T-helper 17 cell (primary cell): ENCODE measurements at places on chromosomes 4 and X. TPM values are rescaled to one million over a fixed set of nuclear protein-coding genes. Genes with fewer than 3 reads are reported as not detected.

The FATE1 gene
- total RNA-seq: not detected

GRCh38 chr4:7132730-7133582, 59.4 kb upstream of the SORCS2 start:
- no peak for DNase-seq
- no peak overlapping the region for H3K27ac ChIP-seq
- H3K4me3 ChIP-seq: no peak overlapping the region
- no peaks in the 10 kb centered on the region for H3K27me3 ChIP-seq

- H3K36me3 ChIP-seq: no peaks in the 10 kb centered on the region
- DNase-seq: no peak
- H3K27me3 ChIP-seq: no peaks in the 10 kb centered on the region
- H3K4me3 ChIP-seq: no peak overlapping the region
- H3K27ac ChIP-seq: no peak overlapping the region
These were observed 227.0 kb upstream of the PRPS2 start for GRCh38 chrX:12564221-12564620.

The ADH1A gene
- total RNA-seq: not detected

DNA sequence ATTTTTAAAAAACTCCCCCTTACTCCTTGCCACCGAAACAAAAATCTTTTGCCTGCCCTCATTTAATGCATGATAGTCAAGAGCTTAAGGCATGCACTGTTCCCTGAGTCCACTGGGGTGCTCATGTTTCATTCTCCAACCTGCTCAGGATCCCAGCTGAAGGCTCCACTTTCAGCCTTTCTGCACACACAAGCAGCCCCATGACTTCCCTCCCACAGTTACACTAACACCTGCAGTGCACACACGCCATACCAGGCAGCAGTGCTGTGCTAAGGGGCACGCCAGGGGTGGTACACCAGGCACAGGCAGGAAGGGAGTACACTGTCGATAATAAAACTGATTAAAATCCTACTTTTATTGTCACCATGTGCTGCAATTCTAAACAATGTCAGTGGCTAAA, 385.2 kb downstream of the BMPR1B start:
- no peak for DNase-seq
- peaks cover 3% of the 10 kb centered on the region for H3K4me1 ChIP-seq
- no peak overlapping the region for H3K27ac ChIP-seq
- H3K36me3 ChIP-seq: peaks cover 4% of the 10 kb centered on the region
- H3K4me3 ChIP-seq: no peak overlapping the region

DNA sequence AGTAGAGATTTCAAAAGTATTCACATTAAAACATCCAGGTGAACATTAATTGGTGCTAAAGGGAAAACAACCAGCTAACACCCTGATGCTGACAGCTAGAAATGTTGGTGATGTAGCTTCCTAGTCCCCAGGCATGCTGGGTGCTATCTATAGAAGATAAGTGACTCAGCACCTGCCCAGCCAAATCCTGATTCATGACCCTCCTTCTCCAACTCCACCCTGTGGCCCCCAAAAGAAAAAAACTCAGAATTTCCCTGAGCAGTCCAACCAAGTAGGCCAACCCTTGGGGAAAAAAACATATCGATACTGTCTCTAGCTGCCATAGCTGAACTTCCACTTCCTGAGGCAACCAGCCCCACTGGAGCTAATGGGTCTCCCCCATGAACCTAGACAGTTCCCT, 197.6 kb upstream of the KLF3 start:
- peaks cover 14% of the 10 kb centered on the region for H3K4me1 ChIP-seq
- no peaks in the 10 kb centered on the region for H3K27me3 ChIP-seq
- H3K4me3 ChIP-seq: no peak overlapping the region

The EMCN gene
- not detected for total RNA-seq

The FABP2 gene
- not detected for total RNA-seq

- no peak overlapping the region for H3K27ac ChIP-seq
- no peaks in the 10 kb centered on the region for H3K36me3 ChIP-seq
- peak overlapping the region; percentile 52 for H3K4me3 ChIP-seq
- peaks cover 18% of the 10 kb centered on the region for H3K4me1 ChIP-seq
- no peak for DNase-seq
These were observed 101.3 kb downstream of the TBL1X start for GRCh38 chrX:9566150-9566621.

The SYNPO2 gene
- total RNA-seq: 0.72 TPM

DNA sequence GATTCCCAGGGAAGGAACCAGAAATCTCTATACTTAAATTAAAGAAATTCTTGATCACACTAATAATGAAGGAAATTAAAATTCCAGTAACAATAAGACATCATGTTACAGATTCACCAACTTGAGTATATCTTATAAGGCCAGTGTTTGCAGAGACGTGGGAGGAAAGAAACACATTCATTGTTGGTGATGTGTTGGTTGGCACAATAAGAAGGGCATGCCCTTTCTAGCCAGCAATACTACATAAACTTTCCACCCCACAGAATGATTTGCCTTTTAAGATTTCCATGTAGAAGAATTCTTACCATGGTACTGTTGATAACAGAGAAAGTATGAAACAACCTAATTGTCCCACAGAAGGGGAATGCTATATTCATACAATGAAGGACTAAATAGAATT, 581.5 kb downstream of the STIM2 start:
- no peaks in the 10 kb centered on the region for H3K4me1 ChIP-seq
- no peak for DNase-seq
- H3K36me3 ChIP-seq: no peaks in the 10 kb centered on the region
- no peak overlapping the region for H3K4me3 ChIP-seq

DNA sequence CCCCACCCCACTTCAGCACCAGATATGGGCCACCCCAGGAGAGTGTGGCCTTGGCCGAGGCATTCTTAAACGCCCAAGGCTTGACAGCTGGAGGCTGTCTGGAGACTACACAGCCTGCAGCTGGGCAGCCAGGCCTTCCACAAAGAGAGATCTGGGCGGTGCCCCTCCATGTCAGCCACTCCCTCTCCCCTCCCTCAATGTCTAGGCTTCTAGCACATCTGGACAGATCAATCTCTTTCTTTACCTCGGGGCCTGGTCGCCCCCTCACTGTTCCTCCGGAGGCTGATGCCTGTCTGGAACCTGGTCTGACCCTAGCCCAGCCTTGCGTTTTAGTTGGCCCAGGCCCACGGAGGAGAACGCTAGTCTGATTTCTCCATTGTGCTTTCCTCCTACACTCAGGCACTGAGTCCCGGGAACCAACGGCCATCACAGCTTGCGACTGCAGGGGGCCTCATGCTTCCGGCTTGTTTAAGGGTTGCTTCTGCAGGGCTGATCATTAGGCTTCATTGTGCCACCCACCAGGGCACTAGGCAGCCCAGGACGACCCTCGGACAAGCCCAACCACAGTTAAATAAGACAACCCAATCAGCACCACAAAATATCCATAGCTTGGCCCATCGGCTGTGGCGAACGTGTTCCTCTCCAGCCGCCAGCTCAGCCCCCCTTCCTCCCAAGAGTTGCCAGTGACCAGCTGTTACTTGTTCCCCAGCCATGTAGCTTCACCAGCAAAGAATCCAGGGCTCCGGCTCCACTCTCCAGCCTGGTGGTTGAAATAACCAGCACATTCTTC, 200.6 kb downstream of the BCOR start:
- no peak overlapping the region for H3K4me3 ChIP-seq
- no peaks in the 10 kb centered on the region for H3K36me3 ChIP-seq
- H3K27ac ChIP-seq: no peak overlapping the region
- peaks cover 3% of the 10 kb centered on the region for H3K4me1 ChIP-seq
- DNase-seq: no peak
- H3K27me3 ChIP-seq: peaks cover 6% of the 10 kb centered on the region

- no peak overlapping the region for H3K27ac ChIP-seq
- no peaks in the 10 kb centered on the region for H3K27me3 ChIP-seq
- no peak for DNase-seq
- no peaks in the 10 kb centered on the region for H3K4me1 ChIP-seq
These were observed 586.6 kb downstream of the RAPGEF2 start for GRCh38 chr4:159689526-159689925.

DNA sequence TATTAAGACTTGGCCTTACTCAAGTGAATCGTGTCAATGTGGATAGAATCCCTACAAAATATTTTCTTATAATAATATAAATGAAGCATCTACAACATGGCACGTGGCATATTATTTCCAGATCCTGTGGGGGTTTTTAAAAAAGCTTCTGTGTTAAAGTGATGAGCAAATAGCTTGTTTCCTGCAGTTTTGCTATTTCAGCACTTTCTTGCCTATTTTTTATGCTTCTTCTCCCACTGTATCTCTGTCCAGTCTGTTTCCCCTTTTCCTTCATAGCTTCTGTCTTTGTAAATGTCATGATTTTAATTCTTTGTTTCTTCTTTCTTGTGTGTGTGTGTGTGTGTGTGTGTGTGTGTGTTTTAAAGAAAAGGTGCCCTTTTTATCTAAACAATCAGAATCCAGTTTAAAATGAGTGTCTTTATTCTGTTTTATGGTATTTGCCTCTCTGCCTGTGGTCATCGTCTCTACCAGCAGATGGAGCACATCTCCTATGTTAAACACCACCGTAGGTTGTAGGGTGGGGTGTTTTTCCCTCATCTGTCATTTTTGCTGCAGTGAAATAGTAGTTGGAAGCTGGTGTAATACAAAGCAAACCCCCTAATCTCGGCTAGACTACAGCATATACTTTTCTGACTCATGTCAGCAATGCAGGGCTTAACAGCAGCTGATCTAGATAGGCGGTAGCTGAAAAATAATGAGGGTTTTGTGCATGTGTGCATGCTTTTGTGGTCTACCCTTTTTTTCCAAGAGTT, 33.1 kb downstream of the FTHL17 start:
- H3K4me1 ChIP-seq: peaks cover 2% of the 10 kb centered on the region
- no peak for DNase-seq
- no peaks in the 10 kb centered on the region for H3K36me3 ChIP-seq
- H3K4me3 ChIP-seq: no peak overlapping the region

The FAM9C gene
- total RNA-seq: not detected

GRCh38 chrX:41043196-41043595, 42.0 kb upstream of the USP9X start:
- H3K4me1 ChIP-seq: no peaks in the 10 kb centered on the region
- no peaks in the 10 kb centered on the region for H3K27me3 ChIP-seq
- DNase-seq: no peak
- H3K36me3 ChIP-seq: no peaks in the 10 kb centered on the region

DNA sequence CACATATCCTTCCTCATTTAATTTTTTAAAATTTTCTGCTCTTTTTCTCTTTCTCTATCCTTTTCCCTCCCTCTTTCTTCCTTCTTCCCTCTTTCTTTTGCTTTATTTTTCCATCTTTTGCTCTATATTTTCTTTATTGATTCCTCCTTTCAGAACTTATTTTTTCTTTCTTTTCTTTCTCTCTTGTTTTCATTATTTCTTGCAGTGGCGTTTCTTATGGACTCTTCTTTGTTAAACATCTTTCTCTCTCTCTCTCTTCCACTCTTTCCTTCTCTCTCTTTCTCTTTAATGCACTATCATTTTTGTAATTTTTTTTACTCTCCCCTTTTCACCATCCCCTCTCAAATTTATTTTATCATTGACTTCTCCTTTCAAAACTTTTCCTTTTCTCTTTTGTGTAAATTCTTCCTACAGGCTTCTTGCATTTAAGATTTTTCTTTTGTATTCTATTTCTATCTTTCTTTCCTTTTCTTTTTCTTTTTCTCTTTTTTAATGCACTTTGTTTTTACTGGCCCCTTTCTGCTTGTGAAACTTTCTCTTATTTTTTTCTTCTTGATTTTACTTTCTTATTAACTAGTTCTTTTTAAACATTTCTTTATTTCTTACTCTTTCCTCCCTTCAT, 97.0 kb downstream of the RBMX2 start:
- no peak overlapping the region for H3K27ac ChIP-seq
- H3K4me1 ChIP-seq: no peaks in the 10 kb centered on the region
- no peak for DNase-seq

DNA sequence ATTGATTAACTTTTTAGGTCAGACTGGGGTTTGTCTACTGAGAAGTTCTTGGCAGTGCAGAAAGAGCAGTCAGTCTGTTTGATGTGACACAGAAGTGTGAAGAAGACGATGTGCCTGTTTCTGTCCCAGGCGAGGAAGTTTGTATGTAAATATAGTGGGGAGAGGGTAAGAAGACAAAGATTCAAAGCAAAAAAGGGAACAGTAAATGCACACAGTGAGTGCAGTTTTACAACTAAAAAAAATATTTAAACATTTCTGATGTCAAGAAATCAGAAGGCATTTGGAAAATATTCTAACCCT, 264.9 kb downstream of the RAPGEF2 start:
- no peak overlapping the region for H3K4me3 ChIP-seq
- H3K36me3 ChIP-seq: no peaks in the 10 kb centered on the region
- no peak overlapping the region for H3K27ac ChIP-seq
- peaks cover 7% of the 10 kb centered on the region for H3K4me1 ChIP-seq

DNA sequence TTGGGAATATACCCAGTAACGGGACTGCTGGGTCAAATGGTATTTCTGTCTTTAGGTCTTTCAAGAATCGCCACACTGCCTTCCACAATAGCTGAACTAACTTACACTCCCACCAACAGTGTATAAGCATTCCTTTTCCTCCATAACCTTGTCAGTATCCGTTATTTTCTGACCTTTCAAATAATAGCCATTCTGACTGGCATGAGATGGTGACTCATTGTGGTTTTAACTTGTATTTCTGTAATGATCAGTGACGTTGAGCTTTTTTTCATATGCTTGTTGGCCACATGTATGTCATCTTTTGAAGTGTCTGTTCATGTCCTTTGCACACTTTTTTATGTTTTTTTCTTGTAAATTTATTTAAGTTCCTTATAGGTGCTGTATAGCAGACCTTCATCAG, 81.2 kb downstream of the ADAM29 start:
- H3K36me3 ChIP-seq: no peaks in the 10 kb centered on the region
- no peaks in the 10 kb centered on the region for H3K4me1 ChIP-seq
- no peak for DNase-seq
